Coronary artery (tissue), 2 donors: ENCODE measurements at places on chromosomes 2 and 18.

DNA sequence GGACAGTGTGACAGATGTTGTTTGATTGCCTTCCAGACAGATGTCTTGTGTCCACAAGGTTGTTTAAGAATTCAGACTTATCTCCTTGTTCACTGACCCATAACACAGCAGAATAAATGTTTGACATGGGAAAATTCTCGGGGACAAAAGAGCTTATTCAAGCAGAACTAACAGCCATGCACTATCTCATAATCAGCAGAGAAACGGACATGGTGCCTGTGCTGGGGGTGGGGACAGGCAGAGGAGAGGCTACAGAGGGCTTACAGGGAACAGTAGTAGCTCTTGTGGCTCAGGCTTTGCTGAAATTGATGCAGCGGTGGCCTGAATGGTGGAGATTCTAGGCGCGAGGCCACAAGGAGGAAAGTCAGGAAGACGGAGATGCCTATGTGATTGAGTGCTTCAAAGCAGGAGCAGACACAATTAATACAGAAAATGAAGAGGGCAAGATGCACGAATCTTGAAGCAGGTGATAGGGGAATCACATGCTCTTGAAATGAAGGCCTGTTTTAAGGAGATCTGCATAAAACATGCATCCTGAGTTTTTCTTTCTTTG, 62.0 kb upstream of the CAB39 start:
- DNase-seq, result no peak

DNA sequence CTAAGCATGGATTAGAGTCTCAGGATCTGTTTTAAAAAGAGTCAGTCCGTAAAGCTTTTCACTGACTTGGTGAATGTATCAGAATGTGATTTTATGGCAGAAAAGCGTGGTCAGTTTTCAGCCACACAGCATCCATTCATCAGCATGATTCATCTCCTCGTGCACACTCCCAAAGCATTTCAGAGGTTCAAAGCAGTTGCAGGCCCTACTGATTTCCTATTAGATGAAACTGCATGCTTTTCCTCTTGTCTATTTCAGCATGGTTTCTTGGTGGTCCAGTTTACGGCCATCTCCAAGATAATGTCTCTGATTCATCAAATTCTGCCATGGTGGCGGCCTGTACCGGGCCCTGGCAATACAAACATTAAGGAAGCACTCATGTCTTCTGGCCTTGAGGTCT, 4.8 kb upstream of the PARD6G start:
- DNase-seq, result no peak

- no peak for DNase-seq
These were observed 174.7 kb downstream of the LPIN1 start for GRCh38 chr2:11920993-11921583.

DNA sequence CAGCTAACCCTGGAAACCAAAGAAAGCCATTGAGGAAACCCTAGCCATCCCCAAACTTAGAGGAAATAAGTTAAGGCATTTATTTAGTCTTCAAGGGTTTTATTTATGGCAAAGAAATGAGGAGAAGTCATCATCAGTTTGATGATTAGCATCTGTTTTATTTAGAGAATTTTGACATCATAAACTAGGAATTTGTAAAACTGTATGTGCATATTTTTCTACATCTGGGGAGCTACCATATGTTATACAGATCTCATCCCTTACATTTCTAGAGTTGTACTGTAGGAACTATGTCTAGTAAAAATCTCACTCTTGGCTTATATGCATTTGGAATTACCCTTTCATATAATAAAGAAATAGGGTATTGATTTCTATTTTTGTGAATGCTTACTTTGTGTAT, 48.7 kb downstream of the FMNL2 start:
- no peak for DNase-seq

GRCh38 chr2:133835821-133836619, 267.8 kb upstream of the NCKAP5 start:
- no peak for DNase-seq

DNA sequence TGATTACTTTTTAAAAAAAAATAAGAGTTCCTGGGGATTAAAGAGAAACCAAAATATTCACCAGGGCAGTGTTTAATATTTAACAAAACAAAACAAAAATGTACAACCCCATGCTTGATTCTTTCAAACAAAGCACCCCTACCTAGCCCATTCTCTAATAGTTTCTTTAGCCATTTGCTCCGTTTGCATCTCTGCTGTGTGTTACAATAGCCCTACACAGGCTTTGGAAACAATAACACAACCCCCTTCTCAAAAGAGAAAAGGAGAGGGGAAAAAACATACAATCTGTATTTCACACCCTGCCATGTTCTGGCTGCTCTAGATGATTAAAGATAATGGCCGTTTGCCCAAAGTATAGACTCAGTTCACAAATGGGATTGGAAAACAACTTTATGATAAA, 302.9 kb downstream of the CPS1 start:
- no peak for DNase-seq

GRCh38 chr2:15511686-15512085, 49.4 kb downstream of the NBAS start:
- no peak for DNase-seq

GRCh38 chr2:85596026-85596333, 435 bp downstream of the RNF181 start:
- DNase-seq, result no peak

DNA sequence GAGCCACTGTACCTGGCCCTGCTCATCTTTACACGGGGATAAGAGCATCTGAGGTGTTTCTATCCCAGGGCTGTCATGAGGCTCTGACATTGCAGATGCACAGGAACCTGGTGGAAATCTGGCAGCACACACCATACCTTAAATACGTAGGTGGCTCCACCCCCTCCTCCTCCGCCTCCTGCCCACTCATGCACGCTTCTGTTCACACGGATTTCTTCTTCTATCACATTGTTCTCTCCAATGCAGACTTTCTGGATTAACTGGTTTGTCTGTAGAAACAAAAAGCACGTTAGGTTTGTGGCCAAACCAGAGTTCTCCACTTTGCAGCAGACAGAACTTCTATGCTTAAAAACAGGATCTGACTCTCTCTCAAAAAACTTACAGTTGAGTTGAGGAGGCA, 118.2 kb downstream of the CLIP4 start:
- DNase-seq, result no peak

DNA sequence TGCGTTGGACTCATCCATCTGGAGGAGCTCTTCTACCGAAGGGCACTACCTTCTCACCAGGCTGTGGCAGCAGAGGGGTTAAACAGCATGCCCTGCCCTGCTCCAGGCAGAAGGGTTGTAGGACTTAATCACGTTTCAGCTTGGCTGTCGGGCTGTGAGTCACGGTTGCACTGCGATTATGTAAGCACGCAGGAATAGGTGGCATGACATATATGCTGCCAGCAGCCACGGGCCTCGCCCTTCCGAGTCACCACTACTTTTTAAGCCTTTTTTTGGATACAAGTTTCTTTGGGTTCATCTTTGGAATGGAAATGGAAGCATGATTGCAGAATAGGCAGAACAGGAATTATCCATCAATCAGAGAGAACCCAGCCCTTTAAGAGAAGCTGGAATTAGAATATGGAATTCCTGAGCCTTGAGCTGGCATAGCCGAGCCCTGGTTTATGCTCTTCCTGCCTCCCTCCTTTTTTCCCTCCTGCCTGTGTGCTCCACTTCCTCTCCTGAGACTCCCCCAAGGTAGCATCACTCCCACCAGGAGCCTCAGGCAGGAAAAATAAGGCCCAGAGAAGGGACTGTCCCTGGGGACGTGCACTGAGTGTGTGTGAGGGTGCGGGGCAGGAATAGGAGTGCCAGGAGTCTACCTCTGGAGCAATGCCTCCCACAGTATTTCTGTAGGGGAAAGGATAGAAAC, 86.8 kb downstream of the SEMA4F start:
- peak; percentile 79 for DNase-seq

- no peak for DNase-seq
These were observed 13.4 kb downstream of the FMNL2 start for GRCh38 chr2:152348388-152348787.

- no peak for DNase-seq
These were observed 92.3 kb upstream of the PKDCC start for GRCh38 chr2:41955316-41956043.

DNA sequence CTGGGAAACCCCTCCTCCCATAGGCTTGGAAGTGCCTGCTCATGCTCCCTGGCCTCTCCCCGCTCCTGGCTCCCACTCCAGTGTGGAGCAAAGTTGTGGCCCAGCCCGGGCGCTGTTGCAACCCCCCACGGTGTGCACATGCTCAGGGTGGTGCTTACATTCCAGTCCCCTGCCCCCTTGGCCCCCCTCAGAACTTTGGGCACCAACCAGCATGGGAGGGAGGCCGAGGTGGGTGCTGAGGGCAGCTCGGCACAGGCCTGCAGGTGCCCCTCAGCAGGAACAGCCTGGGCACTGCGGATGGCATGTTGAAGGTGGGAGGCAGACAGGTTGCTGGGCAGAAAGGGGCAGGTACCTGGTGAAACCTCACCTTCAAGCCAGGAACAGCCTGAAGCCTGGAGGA, 125.3 kb downstream of the ARHGAP28 start:
- DNase-seq, result no peak

GRCh38 chr2:138780446-138780880, 273 bp upstream of the NXPH2 start:
- DNase-seq, result no peak

GRCh38 chr2:178976351-178976750, 73.6 kb downstream of the CCDC141 start:
- DNase-seq, result no peak

- DNase-seq, result no peak
These were observed 50.2 kb downstream of the ACVR1 start for GRCh38 chr2:157825885-157826284.

- no peak for DNase-seq
These were observed 11.5 kb downstream of the LRP1B start for GRCh38 chr2:142119347-142119746.

DNA sequence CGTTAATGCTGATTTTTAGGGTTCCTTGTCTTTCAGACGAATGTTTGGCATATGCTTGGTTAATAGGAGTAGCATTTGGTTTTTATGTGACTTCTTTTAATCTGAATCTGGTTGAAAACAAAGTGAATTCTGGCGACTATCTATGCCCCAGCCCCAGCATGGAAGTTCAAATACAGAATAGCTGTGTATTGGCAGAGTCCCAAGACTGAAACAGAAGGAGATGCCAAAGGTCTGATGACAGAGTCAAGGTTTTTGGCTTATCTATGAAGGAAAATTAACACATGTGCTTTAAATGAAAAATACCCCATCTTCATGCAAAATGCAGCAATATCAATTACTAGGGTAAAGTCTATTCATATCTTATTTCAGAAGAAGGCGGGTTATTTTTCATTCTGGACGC, 734.8 kb upstream of the NXPH2 start:
- DNase-seq, result no peak

DNA sequence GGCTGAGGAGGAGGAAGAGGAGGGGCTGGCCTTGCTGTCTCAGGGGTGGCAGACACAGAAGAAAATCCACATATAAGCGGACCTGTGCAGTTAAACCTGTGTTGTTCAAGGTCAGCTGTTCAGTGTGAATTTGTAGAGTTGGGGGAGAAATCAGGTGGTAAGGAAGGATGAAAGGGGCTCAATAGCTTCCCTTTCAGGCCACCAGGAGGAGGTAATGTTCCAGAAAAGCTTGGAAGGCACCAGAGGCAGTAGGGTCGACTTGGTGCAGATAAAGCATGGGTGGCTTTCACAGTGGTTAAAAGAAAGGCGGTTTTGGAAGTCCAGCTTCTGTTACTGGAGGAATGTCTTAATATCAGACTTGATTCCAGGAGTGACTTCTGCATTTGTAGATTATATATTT, 167.4 kb downstream of the THSD7B start:
- DNase-seq, result no peak

DNA sequence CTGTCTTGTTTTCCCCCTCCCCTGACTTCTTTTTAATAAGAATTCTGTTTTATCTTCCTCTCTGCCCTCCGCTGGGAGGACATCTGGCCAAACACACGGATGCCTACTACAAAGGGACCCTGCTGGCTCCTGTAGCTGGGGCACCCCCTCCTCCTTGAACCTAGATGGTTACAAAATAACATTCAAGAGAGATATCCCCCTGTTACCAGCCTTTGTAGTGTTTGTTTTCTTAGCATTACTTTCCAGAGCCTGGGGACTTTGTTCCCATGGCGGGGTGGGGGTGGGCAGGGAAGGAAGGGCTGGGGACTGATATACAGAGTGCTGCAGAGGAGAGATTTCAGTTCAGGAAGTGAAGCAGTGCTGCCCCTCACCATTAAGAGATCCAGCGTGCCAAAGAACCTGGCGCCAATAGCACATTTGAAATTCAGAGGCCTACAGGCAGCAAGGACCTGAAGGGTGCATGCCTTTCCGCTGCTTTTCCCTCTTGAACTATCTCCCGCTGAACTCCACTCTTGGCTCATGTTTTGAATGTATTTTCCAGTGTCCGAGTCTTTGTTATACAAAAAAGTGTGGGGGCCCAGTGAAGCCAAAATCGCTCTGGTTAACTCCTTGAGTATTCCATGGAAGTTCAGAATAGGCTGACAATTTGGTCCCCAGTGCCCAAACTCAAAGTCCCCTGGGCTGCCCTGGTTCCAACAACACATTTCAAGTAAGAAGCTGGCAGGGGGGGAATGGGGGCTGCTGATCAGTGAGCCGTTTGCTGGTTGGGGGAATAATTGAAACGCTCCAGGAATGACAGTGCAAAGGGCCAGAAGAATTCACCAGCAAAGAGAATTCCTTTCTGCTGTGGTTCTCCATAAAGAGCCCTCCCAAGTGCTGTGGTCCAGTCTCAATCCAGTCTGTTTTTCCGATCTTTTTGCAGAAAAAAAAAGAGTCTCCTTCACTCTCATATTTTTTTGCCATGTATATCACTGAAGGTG, 94.8 kb upstream of the THOC1 start:
- DNase-seq, result no peak

DNA sequence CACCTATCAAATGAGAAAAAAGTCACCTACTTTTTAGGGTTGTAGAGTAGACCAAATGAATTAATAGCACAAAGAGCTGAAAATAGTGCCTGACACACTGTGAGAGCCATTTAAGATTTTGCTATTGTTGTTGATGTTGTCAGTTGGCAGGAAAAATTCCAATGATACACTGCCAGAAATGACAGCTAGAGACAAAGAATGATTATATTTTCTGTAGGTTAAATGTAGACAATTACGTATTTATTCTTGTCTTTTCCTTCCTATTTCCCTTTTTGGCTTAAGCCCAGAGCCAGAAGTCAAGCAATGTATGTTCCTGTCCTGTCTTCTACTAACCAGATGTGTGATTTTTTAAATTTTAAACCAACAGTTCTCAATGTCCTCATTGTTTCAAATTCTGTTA, 17.2 kb downstream of the NRXN1 start:
- DNase-seq, result no peak

GRCh38 chr18:9364242-9364641, 29.7 kb downstream of the TWSG1 start:
- no peak for DNase-seq

- no peak for DNase-seq
These were observed 431.4 kb upstream of the DCC start for GRCh38 chr18:51908598-51908944.

DNA sequence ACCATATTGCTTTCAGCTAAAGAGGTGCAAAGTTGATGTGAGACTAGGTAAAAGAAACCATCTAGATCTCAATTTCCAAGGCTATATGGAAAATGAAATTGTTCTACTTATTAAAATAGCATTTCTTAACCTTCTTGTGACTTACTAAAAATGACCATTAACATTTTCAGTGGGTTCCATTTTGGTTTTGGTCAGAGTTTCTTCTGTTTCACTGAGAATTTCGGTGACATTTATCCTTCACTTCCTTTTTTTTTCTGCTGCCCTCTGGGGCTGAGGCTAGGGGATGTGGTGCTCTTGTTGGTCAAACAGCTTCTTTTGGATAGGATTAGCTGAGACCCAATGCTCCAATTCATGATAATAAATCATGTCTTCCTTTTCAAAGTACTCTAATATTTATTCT, 44.3 kb upstream of the REL start:
- no peak for DNase-seq
